GM12865 (cell line): ENCODE measurements at places on chromosomes 6 and 20.

DNA sequence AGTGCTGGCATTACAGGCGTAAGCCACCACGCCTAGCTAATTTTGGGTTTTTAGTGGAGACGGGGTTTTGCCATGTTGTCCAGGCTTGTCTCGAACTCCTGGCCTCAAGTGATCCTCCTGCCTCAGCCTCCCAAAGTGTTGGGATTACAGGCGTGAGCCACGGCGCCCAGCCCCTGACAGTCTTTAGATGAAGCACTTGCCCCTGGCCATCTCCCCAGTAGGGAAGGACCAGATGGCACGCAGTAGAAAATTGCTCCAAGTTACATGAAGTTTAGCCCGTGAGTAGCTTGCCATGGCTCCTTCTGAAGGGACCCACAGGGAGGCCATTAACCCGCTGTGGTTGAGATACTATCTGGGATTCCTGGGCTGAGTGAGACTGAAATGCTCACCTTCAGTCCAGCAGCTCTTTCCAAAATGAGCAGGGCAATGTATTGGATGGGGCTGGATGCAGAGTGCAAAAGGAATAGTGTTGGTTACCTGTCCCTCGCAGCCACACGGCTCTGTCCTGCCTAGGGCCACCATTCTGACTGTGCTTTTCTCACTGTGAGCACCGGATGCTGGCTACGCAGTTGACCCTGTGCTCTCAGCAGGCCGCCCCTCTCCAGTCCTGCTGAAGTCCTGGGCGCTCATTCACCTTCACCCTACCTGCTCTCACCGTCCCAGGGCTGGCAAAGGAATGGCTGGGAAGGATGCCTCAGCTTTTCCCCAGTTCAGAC lies 66.9 kb downstream of the EFCAB8 start:
- DNase-seq, result no peak

- no peak for DNase-seq
Observed at GRCh38 chr6:10425176-10425974, 10.5 kb upstream of the TFAP2A start.

GRCh38 chr6:154383273-154383672 lies 26.7 kb upstream of the IPCEF1 start:
- no peak for DNase-seq

GRCh38 chr20:47358039-47358671 lies 1.7 kb upstream of the ZMYND8 start:
- DNase-seq, result no peak

DNA sequence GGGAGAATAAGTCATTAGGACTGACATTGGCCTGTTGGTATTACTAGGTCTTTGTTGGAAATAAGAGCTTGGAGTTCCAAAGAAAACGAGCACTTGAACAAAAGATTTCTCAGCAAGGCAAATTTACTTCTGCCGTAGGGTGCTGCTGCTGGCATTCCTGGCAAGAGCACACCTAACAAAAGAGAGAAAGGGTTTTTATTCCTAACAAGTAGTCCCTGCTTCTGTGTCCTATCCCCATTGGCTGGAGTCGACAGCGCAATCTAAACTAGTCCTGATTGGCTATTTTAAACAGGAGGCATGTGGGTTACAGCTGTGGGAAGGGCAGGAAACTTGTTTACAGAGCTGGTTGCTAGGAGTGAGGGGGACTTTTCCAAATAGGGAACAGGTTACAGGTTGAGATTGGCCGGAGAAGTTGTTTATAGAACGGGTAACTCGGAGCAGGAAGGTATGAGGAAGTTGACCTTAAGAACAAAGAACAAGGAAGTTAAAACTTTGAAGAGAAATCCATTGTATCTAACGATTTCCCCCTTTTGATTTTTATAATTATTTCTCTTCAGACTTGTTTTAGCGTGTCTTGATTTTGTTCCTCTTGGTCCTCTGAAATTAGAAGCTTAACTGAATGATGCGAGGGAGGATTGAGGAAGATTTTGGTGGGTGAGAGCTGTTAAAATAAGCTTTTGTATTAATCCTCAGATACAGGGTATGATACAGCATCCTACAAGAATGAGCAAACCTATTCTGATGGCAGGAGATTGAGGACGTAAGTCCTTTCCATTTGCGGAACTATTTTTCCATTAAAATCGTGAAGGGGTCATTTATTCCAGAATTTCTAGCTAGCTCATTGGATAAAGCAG lies 3.4 kb upstream of the ZNFX1 start:
- DNase-seq, result peak; percentile 75

DNA sequence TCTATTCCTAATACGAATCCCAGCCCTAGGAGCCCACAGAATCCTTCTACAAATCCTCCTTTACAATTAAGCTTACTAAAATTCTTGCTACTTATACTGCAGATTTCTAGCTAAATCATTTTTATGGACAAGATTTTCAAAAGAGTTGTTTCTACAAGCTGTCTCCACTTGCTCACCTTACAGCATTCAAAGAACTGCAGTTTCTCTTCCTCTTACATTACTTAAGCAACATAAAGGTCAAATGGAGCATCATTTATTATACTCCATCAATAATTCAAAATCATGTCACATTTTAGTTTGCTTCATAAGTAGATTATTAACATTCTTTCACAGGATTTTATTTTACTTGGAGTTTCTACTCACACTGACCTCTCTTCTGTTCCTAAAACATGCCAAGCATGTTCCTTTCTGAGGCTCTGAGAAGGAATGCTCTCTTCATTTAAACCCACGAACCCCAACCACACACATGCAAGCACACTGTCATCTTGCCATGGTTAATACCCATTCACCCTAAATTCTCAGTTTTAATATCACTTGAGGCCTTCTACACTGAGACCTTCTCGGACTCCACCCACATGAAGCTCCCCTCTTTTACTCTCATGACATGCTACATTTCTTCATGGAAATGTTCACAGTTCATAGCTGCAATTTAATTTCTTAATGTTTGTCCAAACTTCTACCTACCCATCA lies 388.2 kb downstream of the TBC1D32 start:
- no peak for DNase-seq

DNA sequence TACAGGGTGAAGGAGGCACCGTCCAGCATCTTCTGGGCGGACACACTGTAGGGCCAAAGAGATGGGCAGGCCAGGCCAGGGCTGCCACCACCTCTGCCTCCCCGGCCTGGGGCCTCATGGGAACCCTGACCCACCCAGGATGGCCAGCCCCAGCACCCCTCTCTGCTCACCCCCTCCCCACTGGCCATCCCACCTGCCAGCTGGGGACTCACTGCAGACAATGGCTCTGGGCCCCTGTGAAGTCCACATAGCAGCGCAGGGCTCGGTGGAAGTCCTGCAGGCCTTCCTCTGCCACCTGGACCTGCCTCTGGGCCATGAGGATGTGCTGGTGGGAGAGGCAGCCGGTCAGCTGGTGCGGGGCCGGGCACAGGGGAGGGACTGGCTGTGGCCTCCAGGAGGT lies 3.6 kb upstream of the C20orf144 start:
- DNase-seq, result no peak

DNA sequence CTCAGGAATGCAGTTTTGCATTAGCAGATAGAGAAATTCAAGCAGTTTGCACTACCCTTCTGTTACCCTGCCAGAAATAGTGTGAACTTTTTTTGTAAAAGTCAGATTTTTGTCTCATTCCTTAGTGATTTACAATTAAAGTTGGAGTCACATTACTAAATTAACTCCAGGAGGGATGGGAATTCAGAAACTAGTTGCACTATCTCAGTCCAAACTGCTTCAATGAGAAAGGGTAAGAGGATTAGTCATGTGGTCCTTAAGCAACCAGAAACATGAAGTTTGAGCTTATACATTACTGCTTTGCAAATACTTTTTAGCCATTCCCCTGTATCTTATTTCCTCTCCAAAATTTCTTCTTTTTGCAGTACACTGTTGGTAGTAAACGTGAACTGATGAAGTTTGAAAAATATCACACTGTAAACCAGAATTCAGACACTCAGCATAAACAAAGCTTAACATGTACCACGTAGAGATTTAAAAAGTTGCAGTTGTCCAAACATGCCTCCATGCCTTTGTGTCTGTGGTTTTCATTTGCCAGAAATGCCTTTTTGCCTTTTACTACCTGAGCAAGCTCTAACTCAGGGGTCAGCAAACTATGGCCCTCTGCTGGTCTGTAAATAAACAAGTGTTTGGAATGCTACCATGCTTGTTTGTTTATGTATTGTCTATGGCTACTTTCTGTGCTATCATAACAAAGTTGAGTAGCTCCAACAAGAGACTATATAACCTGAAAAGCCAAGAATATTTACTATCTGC lies 49.7 kb downstream of the TP53INP2 start:
- DNase-seq, result peak; percentile 22

GRCh38 chr6:33314515-33314942 lies 651 bp upstream of the TAPBP start:
- peak; percentile 85 for DNase-seq

DNA sequence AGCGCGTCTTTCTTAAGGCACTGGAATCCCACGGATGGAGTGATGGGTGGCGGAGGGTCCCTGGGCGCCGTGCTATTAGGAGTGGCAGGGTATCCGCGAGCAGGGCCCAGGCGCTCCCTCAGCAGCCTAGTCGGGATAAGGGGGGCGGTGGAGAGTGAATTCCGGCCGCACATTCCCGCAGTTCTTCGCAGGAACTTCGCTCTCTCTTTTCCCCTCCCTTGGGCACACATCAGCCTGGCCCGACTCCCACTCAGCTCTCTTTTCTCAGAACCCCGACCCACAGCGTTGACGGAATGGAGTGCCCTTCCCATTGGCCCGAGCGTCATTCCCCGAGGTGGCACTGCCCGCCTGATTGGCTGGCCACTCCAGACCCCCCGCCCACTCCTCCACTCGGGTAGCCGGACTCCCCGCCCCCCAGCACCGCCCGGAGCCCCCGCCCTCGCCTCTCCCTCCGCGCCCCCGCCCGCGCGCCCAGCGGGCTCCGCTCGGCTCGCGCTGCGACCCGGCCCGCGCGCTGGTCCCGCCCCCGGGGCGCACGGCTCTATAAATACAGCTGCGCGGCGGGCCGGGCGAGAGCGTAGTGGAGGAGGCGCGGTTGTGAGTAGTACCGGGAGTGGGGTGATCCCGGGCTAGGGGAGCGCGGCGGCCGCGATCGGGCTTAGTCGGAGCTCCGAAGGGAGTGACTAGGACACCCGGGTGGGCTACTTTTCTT lies at the start of gene ID4:
Gene ID4 (plus strand): TSS at position 572 of the 712 bp plus-strand sequence. CDS start 385 bp downstream, outside the sequence.
- no peak for DNase-seq

GRCh38 chr20:1124421-1124820 lies 6.0 kb downstream of the PSMF1 start:
- DNase-seq, result no peak

GRCh38 chr20:64168381-64169090 lies 4.3 kb downstream of the MYT1 start:
- no peak for DNase-seq

- no peak for DNase-seq
Observed at GRCh38 chr6:65091561-65091960, 615.5 kb downstream of the EYS start.

DNA sequence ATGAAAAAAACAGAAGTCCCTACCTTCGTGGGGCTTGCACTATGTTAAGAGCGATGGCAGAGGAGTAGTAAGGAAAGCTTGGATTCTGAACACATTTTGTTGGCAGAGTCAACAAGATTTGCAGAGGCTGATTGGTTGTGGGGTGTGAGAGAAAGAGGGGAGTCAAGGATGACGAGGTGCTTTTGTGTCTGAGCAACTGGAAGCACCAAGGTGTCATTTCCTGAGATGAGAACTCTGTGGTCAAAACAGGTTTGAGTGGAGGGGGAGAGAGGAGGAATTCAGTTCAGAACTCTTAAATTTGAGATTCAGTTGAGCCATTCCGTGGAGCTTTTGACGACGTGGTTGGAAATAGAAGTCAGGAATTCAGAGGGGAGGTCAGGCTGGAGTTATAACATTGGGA lies 3.5 kb downstream of the OCSTAMP start:
- DNase-seq, result no peak

- no peak for DNase-seq
Observed at GRCh38 chr6:134094441-134094840, 42.0 kb upstream of the SLC2A12 start.

- no peak for DNase-seq
Observed at GRCh38 chr6:110485491-110485890, 9.1 kb upstream of the SLC22A16 start.

DNA sequence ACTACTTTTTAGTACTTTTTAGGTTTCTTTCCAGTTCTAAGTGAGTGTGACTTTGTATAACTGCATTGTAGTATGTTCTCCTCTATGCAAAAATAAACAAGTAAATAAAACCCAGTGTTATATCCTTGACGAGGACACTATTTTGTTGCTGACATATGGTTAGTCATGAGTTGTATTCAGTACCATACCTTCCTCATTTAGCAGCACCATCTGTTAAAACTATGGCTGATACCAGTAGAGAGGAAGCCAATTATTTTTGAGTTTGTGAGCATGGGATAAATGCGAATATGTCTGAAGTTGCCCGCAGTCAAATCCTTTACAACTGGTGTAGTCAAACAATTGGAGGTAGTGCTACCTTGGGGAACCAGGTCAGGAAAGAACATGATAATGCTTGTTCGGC lies 74.1 kb downstream of the CDKAL1 start:
- DNase-seq, result no peak

DNA sequence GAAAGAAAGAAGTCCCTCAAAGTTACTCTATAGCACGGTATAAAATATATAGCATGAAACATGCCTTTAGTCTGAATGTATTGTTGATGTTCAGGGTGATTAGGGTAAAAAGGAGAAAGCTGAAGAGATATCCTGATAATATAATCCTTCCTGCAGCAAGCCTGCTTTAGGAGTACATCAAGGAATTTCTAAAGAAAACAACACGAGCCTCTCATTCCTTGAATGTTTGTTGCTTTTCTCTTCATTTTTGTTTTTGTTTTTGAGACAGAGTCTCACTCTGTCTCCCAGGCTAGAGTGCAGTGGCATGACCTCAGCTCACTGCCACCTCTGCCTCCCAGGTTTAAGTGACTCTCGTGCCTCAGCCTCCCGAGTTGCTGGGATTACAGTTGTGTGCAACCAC lies 79.1 kb downstream of the CD164 start:
- no peak for DNase-seq

DNA sequence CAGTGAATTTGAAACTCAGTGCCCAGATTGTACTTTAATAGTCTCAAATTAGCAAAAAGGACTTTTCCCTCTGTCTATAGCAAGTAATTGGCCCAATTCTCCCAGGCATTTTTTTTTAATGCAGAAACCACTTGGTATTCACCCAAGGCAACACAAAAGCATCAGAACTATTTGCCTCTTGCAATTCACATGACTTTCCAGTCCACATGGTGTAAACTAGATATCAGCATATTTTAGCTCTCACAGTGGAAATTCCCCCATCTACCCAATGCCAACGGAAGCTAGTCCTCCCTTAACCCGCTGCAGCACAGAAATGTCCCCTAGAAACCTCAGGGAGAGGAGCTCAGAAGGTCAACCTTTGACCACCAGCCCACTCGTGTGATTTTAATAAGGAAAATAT lies 103.4 kb upstream of the CDYL start:
- no peak for DNase-seq

DNA sequence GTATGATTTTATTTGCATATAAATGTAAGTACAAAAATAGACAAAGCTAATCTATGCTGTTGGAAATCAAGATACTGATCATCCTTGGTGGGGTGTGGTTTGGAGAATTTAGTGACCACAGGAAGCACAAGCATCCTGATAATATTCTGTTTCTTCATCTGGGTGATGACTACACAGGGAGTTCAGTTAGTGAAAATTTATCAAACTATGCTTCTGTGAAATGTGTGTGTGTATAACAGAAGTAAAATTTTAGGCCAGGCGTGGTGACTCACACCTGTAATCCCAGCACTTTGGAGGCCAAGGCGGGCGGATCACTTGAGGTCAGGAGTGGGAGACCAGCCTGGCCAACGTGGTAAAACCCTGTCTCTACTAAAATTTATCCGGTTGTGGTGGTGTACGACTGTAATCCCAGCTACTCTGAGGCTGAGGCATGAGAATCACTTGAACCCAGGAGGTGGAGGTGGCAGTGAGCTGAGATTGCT lies 20.6 kb downstream of the ENPP3 start:
- DNase-seq, result no peak

- no peak for DNase-seq
Observed at GRCh38 chr6:134432036-134432435, 114.1 kb upstream of the SGK1 start.
